Activated naive CD8-positive, alpha-beta T cell treated with anti-CD3 and anti-CD28 coated beads, Interleukin-2, amount 50 U/mL, for 24 hours (primary cell): ENCODE measurements at places on chromosomes 12 and 14.

- peaks cover 26% of the 10 kb centered on the region for H3K4me1 ChIP-seq
- H3K36me3 ChIP-seq: no peaks in the 10 kb centered on the region
- H3K27ac ChIP-seq: peak overlapping the region; percentile 78
- peak overlapping the region; percentile 86 for H3K4me3 ChIP-seq
- DNase-seq: no peak
- H3K27me3 ChIP-seq: no peaks in the 10 kb centered on the region
Measured at GRCh38 chr12:101696251-101697196, 916 bp upstream of the CHPT1 start.

DNA sequence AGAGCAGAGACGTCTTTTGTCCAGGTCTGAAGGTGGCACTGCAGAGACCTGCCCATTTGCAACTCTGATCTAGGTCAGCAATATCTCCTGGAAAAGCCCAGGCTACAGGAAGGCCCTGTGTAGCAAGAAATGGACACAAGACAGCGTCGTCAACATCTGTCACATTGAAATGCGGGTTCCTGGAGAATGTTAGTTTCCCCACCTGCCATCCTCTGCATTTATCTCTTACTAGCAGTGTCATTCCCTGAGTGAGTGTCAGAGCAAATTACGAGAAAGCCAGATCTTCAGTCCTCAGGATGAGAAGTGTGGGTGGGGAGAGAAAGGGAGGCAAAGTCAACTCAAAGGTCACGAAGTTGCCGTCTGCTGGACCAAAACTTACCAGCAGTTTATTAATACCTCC lies 27.4 kb upstream of the FLVCR2 start:
- H3K36me3 ChIP-seq: peaks cover 20% of the 10 kb centered on the region
- no peak overlapping the region for H3K27ac ChIP-seq
- no peak for DNase-seq
- H3K4me1 ChIP-seq: peaks cover 44% of the 10 kb centered on the region
- H3K27me3 ChIP-seq: no peaks in the 10 kb centered on the region
- no peak overlapping the region for H3K4me3 ChIP-seq

GRCh38 chr12:26318661-26319068 lies 123.3 kb downstream of the SSPN start:
- DNase-seq: no peak
- H3K27me3 ChIP-seq: peaks cover 10% of the 10 kb centered on the region
- no peak overlapping the region for H3K4me3 ChIP-seq
- peak overlapping the region; percentile 27 for H3K27ac ChIP-seq
- H3K36me3 ChIP-seq: peaks cover 3% of the 10 kb centered on the region

- peak overlapping the region; percentile 34 for H3K4me3 ChIP-seq
- H3K36me3 ChIP-seq: peaks cover 18% of the 10 kb centered on the region
- DNase-seq: peak; percentile 53
- peak overlapping the region; percentile 92 for H3K27ac ChIP-seq
- H3K27me3 ChIP-seq: no peaks in the 10 kb centered on the region
Measured at GRCh38 chr14:89445273-89445973, 28.4 kb upstream of the FOXN3 start.

DNA sequence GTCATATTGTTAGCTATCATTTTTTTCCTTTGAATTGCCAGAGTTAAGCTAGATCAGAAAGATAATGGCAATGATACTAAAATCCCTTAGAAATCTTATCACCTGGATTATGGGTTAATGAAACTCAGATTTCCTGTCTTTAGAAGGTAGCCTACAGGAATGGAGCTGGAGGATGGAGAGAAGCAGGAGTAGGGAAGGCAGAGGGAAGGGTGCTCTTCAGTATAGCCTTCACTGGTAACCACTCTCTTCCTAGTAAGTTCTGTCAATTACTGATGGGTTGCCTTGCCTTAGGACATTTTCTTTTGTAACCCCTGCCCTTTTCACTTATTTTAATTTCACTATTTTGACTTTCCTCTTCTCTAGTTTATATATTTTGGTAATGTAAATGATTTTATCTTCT lies 27.8 kb upstream of the ABCD2 start:
- H3K4me1 ChIP-seq: peaks cover 18% of the 10 kb centered on the region
- no peak overlapping the region for H3K4me3 ChIP-seq
- no peaks in the 10 kb centered on the region for H3K27me3 ChIP-seq
- H3K27ac ChIP-seq: no peak overlapping the region
- no peaks in the 10 kb centered on the region for H3K36me3 ChIP-seq
- DNase-seq: no peak

GRCh38 chr14:64266239-64266638 lies 27.9 kb downstream of the ESR2 start:
- peaks cover 20% of the 10 kb centered on the region for H3K4me1 ChIP-seq
- DNase-seq: no peak
- peaks cover 5% of the 10 kb centered on the region for H3K36me3 ChIP-seq
- peaks cover 2% of the 10 kb centered on the region for H3K27me3 ChIP-seq

DNA sequence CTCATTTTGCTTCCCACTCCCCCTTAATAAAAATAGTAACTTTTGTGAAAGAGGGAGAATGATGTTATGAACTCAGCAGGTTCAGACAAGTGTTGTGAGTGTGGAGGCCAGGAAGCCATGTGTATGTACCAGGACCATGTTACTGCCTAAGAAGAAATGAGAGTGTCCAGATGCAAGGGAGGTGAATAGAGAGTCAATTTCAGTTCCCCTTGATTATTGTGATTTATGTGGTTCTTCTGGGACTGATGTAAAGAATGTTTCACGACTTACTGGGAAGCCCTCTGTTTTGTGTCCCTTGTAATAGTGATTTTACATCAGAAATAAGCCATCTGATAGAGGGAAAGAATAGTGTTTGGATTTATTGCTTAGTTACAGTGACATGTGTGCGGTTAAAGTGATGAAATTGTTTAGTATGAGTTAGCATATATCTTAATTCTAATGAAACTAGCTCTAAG lies 32.5 kb downstream of the FBXO34 start:
- DNase-seq: no peak
- H3K36me3 ChIP-seq: peaks cover 21% of the 10 kb centered on the region
- no peak overlapping the region for H3K4me3 ChIP-seq
- H3K27ac ChIP-seq: no peak overlapping the region
- H3K4me1 ChIP-seq: peaks cover 52% of the 10 kb centered on the region
